ENCODE measurements at places on chromosomes 13 and 19.
A peak's percentile ranks its signal among the peaks of the same experiment; 100 is the strongest.

GRCh38 chr13:59538512-59538911 is 625.2 kb downstream of the DIAPH3 start:
- no peak for ATAC-seq

GRCh38 chr13:103134271-103134670 is 68.1 kb upstream of the SLC10A2 start:
- no peak for ATAC-seq

- no peak for ATAC-seq
Measured at GRCh38 chr13:99968521-99969452, 2.8 kb downstream of the ZIC5 start.

DNA sequence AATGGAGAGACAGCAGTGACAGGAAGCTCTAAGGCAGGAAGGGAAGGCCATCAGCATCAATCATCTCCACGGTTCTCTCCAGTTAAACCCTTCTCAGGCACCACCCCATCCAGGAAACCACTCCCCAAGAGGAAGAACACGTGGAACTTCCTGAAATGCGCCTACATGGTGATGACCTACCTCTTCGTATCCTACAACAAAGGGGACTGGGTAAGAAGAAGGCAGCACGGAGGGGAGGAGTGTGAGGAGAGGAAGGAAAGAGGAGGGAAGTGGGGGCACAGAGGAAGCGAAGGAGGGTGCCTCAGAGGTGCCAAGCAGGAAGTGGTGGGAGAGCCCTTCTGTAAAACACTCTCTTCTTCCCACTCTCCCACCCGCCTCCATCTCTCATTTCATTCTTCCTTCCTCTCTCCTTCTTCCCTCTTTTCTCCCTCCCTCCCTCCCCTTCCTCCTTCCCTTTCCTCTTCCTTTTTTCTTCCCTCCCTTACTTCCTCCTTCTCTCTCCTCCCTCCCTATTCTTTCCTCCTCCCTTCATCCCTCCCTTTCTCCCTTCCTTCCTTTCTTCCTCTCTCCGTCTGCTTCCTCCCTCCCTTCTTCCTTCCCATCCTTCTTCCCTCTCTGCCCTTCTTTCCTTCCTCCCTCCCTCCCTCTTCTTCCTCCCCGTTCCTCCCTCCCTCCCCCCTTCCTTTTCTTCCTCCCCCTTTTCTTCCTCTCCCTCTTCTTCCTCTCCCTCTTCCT is 12.6 kb downstream of the ZSCAN5A start:
- peak; percentile 61 for ATAC-seq

DNA sequence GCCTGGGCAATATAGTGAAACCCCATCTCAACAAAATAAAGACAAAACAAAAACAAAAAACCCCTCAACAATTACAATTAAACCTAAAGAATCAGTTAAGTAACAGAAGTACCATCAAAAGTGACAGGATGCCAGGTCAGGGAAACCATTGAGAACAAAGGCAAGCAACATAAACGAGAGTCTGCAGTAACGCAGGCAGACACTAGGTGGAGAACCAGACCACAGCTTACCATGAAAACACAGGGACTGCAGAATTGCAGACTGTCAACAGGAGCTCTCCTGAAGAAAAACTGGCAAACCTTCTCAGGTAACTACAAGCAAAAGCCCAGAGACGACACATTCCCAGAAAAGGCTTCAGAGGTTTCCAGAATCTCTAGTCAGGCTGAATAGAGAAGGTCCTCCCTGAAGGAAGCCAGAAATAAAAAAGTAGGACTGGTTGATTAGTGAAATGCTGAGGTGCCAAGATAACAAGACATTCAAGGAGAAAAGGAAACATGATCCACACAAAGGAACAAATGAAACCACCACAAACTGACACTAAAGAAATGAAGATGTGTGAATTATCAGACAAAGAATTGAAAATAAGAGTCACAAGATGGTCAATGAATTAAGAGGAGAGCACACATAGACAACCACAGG is 2.2 kb upstream of the ZNF665 start:
- ATAC-seq = peak; percentile 35

- no peak for ATAC-seq
Measured at GRCh38 chr13:21831654-21832324, 160.9 kb downstream of the FGF9 start.
